Activated CD8-positive, alpha-beta memory T cell treated with anti-CD3 and anti-CD28 coated beads for 24 hours (primary cell): ENCODE measurements at places on chromosomes 12 and 14.

- DNase-seq, result peak; percentile 94
Observed at GRCh38 chr12:57087691-57088353, 1.1 kb upstream of the NAB2 start.

DNA sequence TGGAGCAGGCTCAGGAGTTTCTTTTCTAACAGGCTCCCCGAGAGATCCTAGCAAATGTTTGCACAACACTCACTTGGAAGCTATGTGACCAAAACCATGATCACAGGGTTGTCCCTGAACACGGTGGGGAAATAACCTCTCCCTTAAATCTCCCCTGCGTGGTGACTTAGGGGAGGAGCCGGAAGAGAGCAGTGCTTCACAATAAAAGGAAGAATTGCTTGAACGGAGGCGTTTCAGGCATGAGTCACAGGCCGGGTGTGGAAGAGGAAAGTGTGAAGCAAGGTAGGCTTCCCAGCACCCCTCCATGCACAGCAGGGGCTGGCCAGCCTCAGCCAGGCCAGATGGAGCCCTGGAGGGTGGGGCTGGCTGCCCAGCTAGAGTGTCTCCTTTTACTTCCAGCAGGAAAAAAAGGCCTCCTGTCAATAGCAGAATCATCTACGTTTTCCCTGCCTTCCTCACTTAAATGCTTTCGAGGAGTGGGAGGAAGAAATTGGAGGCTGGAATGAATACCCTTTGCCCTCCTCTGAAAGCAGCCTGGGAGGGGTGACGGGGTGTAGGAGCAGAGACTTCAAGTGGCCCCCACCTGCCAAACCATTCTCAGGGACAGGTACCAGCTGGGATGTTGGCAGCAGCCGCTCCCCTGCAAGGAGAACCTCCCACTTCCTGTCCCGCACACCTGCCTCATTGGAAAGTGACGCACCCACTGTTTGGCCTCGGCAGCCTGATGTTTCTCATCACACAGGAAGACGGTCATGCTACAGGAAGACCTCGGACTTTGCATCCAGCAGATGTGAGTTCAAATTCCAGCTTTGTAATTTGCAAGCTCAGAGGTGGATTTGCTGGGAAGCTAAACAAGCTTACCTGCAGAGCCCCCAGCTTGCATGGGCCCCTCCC lies 30.1 kb upstream of the PPP2R5C start:
- DNase-seq, result peak; percentile 87

DNA sequence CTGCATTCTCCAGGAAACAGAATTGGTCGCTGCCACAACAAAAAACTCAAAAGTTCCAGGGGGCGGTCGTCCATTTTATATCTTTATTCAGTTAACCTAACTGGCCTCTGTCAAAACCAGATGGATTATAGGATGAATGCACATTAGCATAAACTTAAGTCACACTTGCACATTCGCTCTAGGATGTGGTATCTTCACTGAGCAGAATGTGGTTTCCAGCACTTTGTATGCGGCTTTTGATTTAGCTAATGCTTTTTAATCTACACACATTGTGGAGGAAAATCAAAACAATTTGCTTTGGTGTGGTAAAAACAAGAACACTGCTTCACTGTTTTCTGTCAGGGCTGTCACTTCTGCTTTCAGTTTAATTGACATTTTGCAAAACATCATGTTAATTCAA lies 4.5 kb downstream of the TAS2R50 start:
- DNase-seq, result no peak

DNA sequence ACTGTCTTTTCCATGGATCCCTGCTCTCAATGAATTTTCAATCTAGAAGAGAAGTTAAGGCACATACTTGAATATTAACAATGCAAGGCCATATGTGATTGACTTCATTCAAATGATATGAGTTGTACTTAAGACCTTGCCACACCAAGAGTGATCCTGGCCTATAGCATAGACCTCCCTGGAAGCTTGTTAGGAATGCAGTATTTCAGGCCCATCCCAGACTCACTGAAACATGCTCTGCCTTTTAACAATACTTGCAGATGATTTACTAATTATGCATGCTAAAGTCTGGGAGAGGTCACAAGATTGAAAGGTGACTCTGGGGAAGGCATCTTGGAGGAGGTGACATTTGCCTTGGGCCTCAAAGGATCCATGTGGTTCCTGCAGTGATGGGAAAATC lies 43.2 kb downstream of the RFX4 start:
- DNase-seq, result no peak

GRCh38 chr14:88868558-88869159 lies 44.2 kb downstream of the TTC8 start:
- DNase-seq, result no peak

DNA sequence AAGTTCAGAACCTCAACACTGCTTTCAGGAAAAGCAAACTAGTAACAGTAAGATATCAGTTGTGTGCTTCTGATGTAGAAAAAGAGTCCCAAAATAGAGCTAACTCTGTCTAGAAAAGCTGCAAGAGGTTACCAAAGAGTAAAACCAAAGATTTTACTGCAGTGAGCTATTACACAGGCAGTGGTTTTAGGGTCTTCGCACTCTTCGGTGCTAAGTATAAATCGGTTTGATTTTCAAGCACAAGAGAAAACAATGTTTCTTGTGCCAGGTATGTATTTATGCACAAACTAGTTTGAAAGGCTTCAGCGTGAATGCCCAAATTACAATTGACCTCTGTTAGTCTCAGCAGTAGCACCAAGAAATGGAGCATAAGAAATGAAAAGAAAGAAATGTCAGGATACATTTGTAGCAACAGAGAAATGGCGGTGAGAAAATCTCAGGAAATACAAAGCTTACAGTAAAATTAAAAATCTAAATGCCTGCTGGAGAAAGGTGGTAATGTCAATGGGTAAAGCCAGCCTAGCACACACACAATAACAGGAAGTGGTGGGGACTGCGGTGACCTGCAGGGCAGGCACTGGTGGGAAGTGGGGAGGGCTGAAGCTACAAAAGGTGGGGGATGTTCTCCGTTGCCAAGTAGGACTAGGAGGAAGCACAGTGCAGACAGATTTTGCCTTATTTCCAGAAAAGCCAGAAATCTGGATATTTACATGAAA lies 18.0 kb upstream of the DYRK2 start:
- DNase-seq, result peak; percentile 82

DNA sequence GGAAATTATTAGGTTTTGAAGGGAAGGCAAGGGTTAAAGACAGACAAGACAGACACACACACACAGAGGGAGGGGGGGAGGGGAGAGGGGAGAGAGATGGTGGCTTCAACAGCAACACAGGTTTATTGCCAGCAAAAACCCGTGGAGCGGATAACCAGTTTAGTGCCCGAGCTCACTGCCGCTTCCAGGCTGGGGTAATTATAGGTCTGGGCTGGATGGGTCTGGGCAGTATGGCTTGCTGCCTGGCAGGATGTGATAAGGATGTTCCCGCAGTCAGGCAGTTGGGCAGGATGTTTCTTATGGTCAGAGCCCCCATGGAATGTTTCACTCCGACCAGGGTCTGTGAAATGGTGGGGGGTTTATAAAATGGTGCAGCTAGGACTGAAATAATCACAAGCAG lies 4.4 kb upstream of the TDRD9 start:
- no peak for DNase-seq

DNA sequence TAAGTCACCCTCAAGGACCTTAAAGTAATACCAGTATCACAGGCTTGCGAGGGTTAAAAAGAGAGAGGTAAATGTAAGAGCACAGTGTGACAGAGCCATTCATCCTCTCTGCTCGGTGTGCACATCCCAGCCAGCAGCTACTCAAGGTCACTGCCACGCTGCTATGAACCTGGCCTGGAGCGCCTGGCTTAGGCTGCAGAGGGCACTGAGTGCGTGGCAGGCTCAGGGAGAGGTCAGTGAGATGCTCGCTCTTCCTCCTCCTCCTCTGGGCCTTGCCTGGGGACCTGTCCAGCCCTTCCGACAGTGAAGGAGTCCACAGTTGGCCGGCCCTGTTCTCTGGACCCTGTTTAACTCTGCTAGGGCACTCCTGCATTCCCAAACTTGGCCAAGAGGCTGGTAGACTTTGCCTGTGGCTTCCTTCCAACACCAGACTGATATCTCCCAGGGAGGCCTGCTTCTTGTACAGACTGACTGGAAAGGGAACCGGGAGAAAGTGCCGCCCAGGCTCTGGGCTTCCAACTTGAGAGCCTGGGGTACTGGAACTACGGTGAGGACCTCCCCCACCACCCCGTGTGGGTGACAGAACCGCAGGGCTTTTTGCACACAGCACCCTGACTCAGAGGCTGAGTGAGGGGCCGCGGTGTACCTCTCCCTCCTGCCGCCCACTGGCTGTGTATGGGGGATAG lies 62.6 kb upstream of the CORO1C start:
- no peak for DNase-seq

GRCh38 chr12:72509891-72510290 lies 237.7 kb downstream of the TRHDE start:
- DNase-seq, result no peak

DNA sequence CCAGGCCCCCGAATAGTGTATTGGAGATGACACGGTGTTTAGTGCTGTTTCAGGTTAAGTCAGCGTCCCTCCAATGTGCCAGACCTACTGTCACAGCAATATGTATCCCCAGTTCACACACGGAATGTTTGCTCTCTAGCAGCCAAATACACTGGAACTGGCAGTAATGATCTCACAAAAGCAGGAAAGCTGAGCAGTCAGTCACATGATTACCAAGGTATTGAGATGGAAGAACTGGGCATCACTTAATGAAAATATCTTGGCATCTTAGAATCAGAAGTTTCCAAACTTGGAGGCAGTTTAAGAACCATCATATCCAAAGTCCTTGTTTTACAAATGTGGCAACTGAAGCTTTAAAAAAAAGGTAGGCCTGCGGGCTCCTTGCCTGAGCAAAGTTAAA lies 23.3 kb downstream of the NINJ2 start:
- no peak for DNase-seq

- DNase-seq, result no peak
Observed at GRCh38 chr12:67077617-67078016, 191.5 kb upstream of the CAND1 start.

- DNase-seq, result peak; percentile 28
Observed at GRCh38 chr12:120071493-120072020, 45.0 kb downstream of the RAB35 start.

- no peak for DNase-seq
Observed at GRCh38 chr12:77625441-77625840, 205.3 kb upstream of the NAV3 start.

DNA sequence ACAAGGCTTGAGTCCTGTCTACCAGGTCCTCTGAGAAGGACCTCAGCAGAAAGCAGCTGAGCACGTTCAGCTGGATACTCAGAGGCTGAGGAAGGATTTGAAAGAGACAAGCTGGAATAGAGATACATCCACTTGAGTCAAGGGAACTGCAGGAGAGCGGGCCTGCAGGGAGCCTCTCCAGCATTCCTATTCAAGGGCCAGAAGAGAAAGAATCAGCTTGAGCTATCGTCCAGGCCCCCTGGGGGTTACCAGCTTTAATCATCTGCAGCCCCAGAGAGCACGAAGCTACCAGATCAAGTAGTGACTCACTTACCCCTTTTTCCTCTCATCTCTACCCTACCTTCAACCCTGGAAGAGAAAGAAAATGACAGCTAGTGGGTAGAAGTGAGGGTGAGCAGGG lies 80.9 kb downstream of the NDUFA12 start:
- DNase-seq, result no peak

- no peak for DNase-seq
Observed at GRCh38 chr14:104353221-104353920, 215.0 kb downstream of the KIF26A start.

GRCh38 chr14:73014105-73014504 lies 12.8 kb downstream of the ZFYVE1 start:
- DNase-seq, result no peak
